Stimulated activated CD8-positive, alpha-beta memory T cell treated with anti-CD3 and anti-CD28 coated beads, Interleukin-4, amount 100 ng/mL, for 4 hours (primary cell): ENCODE measurements at places on chromosomes 13 and 19.
A peak's percentile ranks its signal among the peaks of the same experiment; 100 is the strongest.

GRCh38 chr13:50198508-50198907, 183.3 kb downstream of the KCNRG start:
- DNase-seq: no peak

DNA sequence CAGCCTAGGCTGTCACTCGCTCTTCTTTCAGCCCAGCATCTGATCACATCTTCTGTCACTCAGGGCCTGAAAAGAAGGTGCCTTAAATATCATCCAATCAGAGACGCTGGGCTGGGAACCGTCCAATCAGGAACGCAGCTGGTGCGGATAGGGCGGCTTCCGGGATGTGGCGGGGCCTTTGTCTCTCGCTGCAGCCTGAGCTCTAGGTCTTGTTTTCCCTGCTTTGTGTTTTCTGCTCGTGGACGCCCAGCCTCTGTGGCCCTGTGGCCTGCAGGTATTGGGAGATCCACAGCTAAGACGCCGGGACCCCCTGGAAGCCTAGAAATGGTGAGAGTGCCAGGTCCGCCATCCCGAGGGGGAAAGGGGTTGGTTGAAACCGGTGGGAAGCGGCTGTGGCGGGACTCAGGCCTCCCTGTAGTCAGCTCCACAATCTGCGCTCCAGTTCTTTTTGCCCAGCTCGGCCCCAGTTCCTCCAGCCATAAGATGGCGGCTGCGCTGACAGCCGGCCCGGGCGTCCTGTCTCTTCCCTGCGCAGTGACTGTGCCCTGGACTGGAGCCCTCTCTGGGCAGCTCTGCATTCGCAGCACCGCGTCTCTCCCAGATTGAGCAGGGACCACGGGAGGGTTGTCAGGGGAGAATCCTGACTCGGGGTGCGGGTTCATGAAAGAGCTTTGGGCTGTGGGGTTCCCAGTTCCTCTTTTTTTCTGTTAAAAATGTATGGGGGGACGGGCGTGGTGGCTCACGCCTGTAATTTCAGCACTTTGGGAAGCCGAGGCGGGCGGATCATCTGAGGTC, at the start of gene ZNF85:
TSS of gene ZNF85 (plus strand) at position 175 of the 795 bp plus-strand sequence. CDS start at position 325, 150 bp downstream.
- peak; percentile 73 for DNase-seq

DNA sequence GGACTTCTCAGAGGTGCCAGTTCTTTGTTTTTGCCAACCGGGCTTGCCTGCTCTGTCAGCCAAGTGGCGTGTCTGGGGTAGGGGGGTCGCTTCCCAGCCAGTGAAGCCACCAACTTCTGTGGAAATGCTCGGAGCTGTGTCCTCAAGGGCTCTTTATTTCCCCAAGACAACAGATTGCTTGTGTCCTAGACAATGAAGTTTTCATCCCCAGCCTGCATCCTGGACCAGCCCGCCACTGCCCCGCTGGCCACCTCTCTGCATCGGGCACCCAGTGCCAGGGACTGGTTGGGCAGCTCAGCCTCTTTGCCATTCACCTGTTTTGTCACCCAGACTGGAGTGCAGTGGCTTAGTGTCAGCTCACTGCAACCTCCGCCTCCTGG, 3.7 kb downstream of the RAB11B start:
- no peak for DNase-seq

GRCh38 chr19:16462757-16463250, 9.0 kb downstream of the EPS15L1 start:
- DNase-seq: no peak

DNA sequence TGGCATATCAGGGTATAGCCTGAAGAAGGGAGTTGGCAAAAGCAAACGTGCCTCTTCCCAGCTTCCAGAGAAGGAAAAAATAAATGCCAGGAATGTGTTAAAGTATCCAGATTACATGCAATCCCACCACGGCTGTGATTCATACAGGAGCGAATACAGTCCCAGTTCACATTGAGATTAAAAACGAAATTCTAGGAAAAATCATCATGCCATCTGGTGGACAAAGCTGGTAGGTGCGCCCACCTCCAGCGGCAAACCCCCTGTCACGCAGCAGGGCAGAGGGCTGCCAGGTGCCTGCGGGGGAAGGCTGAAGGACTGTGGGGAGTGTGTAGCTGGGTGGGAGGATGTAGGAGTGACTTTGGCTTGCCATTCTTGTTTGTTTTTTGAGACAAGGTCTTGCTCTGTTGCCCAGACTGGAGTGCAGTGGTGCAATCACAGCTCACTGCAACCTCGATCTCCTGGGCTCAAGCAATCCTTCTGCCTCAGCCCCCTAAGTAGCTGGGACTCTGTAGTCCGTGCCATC, 6.4 kb upstream of the DMWD start:
- DNase-seq: peak; percentile 34

GRCh38 chr13:99655351-99656091, 154.2 kb downstream of the TM9SF2 start:
- no peak for DNase-seq

DNA sequence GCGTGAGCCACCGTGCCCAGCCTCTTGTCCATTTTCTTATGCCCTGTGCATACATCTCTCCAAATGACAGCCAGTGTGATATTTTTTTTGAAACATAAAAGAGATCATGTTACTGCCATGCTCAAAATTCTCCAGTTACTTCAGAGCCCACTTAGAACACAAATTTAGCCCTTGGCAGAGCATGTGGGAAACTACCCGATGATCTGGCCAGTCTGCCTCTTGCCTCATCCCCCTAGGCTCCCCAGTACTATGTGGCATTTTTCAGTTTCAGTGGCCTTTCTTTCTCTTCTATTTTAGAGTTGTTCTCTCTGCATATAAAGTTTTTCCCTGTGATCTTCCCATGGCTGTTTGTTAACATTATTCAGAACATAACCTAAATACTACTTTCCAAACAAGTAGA, 323.0 kb downstream of the GPC5 start:
- DNase-seq: no peak

DNA sequence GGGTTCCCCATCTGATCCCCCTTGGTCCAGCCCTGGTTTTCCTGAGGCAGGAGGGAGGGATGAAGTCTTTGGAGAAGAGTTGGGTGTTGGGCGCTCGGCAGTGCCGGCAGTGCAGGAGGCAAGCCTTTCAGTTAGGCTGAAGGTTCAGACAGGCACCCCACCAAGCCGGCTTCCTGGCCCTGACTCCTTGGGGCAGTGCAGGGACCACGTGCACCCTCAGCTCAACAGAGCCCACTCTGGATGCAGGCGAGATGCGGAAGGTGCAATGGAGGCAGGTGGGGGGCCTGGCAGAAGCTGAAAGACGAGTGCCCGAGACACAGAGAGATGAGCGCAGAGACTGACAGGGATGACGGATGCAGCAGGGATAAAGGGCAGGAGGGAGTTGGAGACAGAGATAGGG, 11.1 kb downstream of the MAMSTR start:
- no peak for DNase-seq

DNA sequence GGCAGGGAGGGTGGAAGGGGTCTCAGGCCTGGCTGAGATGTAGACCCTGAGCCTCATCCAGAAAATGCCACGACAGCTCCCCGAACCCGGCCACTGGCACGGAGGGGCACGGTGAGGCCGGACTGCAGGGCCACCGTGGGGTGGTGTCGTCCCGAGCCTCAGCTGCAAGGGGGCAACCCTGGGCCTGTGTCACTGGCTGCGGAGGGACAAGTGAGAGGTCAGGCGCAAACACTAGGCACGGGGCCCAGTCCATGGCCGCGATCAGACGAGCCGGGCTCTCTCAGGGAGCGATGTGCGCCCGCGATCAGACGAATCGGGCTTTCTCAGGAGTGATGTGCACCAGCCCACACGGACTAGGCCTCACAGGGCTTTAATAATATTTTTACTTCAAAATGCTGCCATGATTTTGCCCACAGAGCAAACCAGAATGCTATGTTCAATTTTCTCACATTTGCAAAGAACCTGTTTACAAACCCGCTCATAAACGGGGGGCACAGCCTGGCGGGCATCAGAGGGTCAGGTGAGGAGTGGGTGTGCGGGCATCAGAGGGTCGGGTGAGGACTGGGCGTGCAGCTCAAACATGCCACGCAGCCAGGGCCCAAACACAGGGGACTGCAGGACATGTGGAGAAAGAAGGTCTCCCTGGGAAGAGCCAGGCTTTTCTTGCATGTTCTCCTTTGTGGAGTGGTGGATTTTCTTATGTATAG, 42.6 kb upstream of the C13orf46 start:
- DNase-seq: no peak

DNA sequence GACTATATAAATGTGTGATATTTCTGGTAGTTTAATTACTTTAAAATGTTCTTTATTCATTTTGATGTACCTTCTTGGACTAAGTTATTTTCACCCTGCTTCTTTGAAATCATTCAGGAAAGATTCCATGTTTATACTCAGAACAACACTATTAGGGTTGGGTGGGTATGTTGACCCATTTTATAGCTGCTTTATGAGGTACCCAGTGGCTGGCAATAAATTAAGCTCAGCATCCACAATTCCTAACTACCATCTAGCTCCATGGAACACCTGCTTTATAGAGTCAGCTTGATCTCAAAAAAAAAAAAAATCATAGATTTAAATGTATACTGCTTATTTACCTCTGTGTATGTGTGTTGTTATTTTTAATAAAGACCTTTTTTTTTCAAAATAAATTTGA, 78.9 kb upstream of the ZNF91 start:
- DNase-seq: no peak

- no peak for DNase-seq
These were observed 9.6 kb downstream of the IGFLR1 start for GRCh38 chr19:35732540-35733179.

GRCh38 chr13:99894840-99895443, 76.6 kb downstream of the ZIC5 start:
- DNase-seq: no peak

- no peak for DNase-seq
These were observed at the start of gene ZNF358 for GRCh38 chr19:7515645-7516151. Gene ZNF358 (plus strand): TSS chr19:7516103. CDS start chr19:7519243, 3,140 bp downstream.

DNA sequence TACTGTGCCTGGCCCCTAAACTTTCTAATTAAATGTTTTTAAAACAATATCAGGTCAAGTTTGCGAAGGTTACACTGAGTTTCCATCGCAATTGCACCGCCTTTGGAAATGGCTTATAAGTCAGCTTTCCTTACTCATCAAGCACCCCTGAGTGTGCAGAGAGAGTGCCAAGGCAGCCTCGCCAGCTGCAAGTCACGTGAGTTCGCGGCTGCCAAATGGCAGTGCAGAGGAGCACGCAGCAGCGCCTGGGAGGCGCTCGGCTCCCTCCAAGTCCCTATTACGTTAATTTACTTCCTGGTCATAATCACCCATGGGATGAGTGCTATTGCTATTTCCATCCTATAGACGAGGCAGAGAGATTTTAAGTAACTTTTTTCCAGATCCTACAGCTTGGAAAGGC, 319.6 kb downstream of the TEX29 start:
- DNase-seq: no peak

- no peak for DNase-seq
These were observed 26.4 kb upstream of the OLFM2 start for GRCh38 chr19:9962623-9963290.

GRCh38 chr13:40637643-40638042, 28.8 kb downstream of the FOXO1 start:
- no peak for DNase-seq

- DNase-seq: no peak
These were observed 18.4 kb downstream of the C2CD4C start for GRCh38 chr19:390386-391206.

- DNase-seq: no peak
These were observed 88.8 kb downstream of the FNDC3A start for GRCh38 chr13:49064476-49064875.

- DNase-seq: no peak
These were observed 7.6 kb downstream of the AKT2 start for GRCh38 chr19:40277356-40278059.

GRCh38 chr13:62512194-62513141, 1096.8 kb upstream of the PCDH20 start:
- no peak for DNase-seq

GRCh38 chr19:6020972-6021805, 43.2 kb upstream of the RANBP3 start:
- no peak for DNase-seq

DNA sequence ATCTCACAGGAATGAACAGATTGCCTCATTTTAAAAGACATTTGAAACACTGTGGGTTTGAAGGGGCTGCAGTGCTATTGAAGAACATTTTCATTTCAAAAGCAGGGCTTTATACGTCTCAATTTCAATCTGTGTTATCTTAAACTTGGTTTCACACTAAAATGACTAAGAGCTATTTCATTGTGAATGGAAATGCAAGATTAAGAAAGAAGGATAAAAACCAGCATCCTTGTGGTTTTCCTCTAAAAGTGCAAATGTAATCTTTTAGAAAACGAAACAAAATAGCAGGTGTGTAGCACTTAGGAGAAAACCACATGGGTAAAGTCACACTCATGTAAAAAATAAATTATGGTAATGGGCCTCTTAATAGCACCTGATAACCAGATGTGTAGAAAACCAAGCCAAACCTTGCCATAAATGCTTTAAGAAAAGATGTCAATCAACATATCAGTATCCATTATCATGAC, 397.7 kb downstream of the GPC6 start:
- no peak for DNase-seq

DNA sequence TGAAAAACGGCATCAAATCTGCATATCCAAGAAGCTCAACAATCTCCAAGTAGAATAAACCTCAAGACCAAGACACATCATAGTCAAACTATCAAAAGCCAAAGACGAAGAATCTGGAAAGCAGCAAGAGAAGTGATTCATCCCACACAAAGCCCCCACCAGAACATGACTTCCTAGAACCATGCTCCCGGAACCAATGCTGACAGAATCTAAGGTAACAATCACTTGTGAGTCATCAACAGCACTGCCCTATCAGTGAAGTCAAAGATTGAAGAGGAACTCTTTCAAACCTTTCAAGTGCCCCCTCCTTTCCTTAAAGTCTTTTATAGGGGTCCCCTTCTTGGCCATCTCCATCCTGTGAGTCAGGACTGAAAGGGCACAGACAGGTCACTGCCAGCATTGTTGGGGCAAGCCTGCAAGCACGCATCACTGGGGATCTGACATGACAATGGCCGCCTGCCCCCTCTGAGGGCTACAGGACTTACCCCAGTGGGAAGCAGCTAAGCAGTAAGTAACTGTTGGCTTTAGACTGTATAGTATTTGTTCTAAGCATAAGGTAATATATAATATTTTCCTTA, at the start of gene CCDC70:
TSS of gene CCDC70 (plus strand) at position 247 of the 578 bp plus-strand sequence. CDS start 3,443 bp downstream, outside the sequence.
- no peak for DNase-seq

DNA sequence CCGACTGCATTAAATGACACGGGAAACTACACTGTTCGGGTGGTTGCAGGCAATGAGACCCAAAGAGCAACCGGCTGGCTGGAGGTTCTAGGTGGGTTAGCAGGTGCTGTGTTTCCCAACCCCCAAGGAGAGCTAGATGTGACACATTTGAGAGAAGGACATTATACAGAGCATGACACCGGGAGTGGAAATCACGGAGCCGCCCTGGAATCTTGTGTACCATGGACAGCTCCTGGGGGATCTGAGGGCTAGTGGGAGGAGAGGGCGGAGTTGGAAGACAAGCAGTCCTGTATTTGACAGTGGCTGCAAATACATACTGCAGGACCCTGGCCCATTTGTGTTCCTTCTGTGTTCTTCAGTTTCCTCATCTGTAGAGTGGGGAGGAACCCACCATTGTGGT, 2.3 kb downstream of the CEACAM18 start:
- no peak for DNase-seq

- no peak for DNase-seq
These were observed 57.0 kb upstream of the RAP2A start for GRCh38 chr13:97376981-97377380.

GRCh38 chr19:48680436-48681126, 7.8 kb upstream of the NTN5 start:
- no peak for DNase-seq

GRCh38 chr13:98768522-98768921, 16.1 kb upstream of the SLC15A1 start:
- no peak for DNase-seq
